Hematopoietic multipotent progenitor cell treated with erythropoietin and hydrocortisone succinate and interleukin-3 and kit ligand, for 17 days (in vitro differentiated cells): ENCODE measurements at places on chromosomes 6 and 20.
A peak's percentile ranks its signal among the peaks of the same experiment; 100 is the strongest.

- no peak for DNase-seq
These were observed 15.8 kb downstream of the TIAM2 start for GRCh38 chr6:155010940-155011339.

DNA sequence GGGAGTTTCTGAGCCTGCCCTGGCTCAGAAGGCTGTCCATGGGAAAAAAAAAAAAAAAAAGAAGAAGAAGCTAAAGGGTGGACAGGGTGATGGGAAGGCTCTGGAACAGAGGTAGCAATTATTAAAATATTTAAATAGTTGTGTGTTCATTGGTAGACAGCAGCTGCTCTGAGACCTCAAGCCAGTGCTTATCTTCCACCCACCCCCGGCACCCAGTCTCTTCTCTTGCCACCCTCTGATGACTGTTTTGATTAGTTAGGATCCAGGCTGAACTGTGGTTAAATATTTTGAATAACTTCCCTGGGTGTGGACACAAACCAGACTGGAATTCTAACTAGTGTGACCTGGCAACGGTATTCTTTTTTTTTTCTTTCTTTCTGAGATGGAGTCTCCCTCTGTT, 16.9 kb upstream of the SRSF3 start:
- DNase-seq = peak; percentile 46

- DNase-seq = no peak
These were observed 236.7 kb downstream of the CDC5L start for GRCh38 chr6:44624226-44624625.

GRCh38 chr20:16158976-16159286, 414.3 kb downstream of the KIF16B start:
- no peak for DNase-seq

DNA sequence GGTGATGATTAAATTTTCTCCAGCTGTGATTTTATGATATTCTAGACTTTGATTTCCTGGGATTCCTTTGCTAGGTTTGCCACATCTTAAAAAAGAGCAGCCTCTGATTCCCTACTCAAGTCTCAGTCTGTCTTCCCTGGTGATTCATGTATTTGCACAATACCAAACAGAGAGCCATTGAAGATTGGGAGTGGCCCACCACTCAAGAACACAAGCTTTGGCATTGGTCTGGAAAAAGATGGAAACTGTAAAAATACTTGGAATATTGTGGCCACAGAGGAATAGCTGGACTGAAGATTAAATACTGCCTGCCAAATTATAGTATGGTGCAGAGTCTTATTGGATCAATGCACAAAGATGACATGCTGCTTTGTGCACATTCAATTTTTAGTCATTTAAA, 32.9 kb downstream of the PTCHD4 start:
- DNase-seq = no peak

DNA sequence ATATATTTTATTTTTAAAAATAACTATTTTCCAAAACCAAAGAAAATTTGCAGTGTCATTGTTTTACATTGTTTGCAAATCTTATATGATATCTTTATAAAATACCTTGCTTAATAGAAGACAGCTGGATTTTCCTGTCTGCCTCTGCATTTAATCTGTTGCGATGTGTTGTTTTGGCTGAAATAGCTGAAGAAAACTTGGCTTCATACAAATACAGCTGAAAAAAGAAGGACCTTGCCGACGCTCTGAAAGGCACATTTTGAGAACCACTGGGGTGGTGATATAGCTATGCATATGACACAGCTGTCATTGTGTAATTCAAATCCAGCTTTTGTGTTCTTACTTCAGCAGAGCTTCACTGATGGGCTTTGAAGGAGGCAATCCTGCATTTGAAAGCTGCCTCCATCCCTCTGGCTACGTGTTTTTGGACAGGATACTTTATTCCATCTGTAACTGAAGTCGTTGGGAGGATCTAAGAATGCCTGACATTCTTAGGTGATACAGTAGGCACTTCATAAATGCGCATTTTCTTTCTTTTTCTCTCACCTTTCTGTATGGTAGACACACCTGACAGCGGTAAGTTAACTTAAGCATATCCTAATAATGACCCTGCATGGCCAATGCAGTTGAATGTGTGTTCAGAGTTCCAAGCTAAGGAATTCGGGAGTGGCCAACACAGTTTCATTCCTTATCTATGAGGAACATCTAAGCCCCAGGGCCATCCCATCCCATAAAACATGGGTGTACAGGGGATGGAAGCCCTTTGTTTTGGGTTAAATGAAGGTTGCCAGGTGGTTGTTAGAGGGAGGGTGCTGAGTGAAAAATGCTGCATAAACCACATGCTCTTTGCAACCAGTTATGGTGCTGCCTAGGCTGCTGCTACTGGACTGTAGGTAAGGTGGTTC, 213.0 kb downstream of the TFAP2A start:
- DNase-seq = no peak

- no peak for DNase-seq
These were observed 10.3 kb upstream of the ZNF831 start for GRCh38 chr20:59153355-59153681.

GRCh38 chr6:169326067-169326799, 72.6 kb upstream of the THBS2 start:
- no peak for DNase-seq

- DNase-seq = no peak
These were observed 17.5 kb downstream of the CPNE5 start for GRCh38 chr6:36821581-36822335.

DNA sequence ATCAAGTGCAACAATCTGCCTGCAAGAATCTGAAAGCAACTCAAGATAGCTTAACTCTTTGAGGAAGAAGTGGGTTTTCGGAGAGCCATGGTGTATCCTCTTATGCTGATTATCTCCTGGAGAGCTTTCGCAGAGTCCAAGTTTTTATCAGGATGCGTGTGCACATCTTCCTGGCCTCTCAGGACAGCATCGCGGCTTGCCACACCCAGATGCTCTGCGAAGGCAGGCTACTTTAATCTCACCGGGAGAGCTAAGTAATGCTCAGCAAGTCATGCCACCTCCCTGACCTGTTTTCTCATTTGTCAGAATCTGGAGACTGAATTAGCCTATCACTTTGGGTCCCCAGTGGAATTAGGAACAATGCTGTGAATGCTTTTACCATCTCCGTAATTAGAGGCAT, 52.9 kb downstream of the TTI1 start:
- DNase-seq = no peak
